Stimulated activated CD4-positive, alpha-beta T cell treated with anti-CD3 and anti-CD28 coated beads, Interleukin-4, amount 100 ng/mL, for 4 hours (primary cell): ENCODE measurements at places on chromosomes 6 and 20.

GRCh38 chr6:56915832-56916231 is 39.1 kb upstream of the BEND6 start:
- DNase-seq: no peak

- no peak for DNase-seq
These were observed 8.2 kb upstream of the PYGB start for GRCh38 chr20:25239387-25240370.

DNA sequence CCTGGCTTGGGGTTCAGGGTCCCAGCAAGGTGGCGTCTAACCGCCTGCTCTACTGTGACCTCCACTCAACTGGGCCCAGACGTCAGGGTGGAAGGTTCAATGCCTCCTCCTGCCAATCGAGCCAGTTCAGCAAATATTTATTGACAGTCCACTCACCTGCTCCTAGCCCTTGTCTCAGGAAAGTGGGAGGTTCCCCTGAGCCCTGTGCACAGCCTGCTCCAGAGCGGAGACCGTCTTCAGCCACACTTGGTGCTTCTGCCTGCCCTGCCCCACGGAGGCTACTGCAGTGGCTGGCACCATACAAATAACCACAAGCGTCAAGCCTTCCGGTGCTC is 6.1 kb downstream of the CCDC167 start:
- DNase-seq: no peak

GRCh38 chr6:66628917-66629316 is 921.9 kb upstream of the EYS start:
- DNase-seq: no peak

DNA sequence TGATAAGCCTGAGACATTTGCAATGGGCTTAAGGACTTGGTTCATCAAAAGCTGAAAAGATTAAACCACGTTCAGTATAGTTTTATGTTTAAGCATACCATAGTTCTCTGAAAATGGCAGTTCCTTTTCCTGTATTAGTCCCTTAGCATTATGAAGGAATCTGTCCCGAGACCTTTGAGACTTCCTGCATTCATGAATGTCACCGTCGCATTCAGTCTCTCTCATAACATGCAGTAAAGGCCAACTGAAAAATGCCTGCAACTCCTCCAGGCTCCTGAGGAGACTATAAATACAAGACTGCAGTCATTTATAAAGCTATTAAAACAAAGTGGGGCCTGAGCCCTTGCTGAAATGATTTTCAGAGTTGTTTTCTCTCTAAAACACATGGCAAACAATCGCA is 129.1 kb downstream of the SYCP2 start:
- no peak for DNase-seq

GRCh38 chr20:25378884-25379733 is 11.5 kb downstream of the ABHD12 start:
- DNase-seq: no peak

DNA sequence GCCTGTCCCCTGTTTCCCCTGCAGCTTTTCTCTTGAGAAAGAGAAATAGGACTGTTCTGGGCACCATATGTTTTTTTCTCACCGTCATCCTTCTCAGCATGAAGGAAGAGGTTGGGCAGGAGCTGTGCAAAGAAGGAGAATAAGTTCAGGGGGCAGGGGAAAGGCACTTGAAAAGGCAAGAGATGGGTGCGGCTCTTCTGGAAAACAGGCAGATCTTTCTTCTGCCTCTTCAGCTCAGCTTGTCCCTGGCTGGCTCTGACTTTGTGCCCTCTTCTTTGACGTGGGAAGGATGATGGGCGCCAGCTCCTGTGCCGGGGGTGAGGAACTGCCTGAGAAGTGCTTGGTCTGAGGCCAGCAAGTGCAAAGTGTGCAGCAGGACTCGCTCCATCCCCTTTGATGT is 206.5 kb downstream of the DOK5 start:
- DNase-seq: no peak

GRCh38 chr20:9180481-9181257 is 111.8 kb downstream of the PLCB4 start:
- no peak for DNase-seq

DNA sequence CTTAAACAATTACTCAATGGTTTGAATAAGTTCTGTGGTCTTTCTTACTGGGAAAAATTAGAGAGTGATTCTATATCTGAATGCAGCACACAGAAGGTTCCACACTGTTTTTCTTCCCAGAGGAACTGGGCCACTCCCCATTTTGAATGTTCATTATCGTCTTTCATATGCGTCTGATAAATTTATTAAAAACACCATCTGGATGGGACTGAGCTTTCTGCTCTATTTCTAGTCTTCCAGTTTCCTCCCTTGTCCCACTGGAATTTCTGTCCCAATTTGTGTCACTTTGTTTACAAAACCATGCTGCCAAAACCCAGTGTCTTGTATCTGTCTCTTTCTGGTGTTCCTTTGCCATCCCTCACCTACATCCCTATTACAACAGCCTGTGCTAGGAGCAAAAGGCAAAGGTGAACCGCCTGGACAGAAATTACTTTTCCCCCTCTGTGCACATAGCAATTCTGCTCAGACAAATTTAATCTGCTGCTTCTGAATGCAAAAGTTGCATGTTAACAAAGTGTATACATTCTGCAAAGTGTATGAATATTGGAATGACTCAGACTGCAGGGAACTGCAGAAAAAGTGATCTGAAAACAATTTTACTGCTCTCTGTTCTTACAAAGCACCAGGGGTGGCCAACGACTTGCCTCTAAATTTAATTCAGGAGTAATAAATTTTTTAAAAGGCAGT is 333.6 kb downstream of the BTBD9 start:
- no peak for DNase-seq

GRCh38 chr6:157770946-157771345 is 52.1 kb upstream of the SNX9 start:
- DNase-seq: no peak

DNA sequence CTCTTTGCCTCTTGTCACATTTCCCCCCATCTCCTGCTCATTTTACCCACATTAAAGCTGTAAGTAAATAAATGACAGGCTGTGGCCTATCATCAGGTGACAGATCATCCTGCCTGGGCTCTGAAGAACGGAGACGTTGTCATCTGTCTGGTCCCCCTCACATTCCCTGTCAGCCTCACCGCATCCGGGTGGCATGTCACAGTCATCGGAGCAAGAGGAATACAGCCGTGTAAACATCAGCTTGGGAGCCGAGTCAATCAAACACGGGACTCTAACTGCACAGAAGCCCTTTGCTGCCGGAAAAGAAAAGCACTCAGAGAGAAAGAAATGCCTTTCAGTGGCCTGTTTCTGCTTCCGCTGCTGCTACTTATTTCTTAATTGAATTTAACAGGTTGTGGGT is 371.9 kb upstream of the ID4 start:
- DNase-seq: no peak

- DNase-seq: no peak
These were observed 3.6 kb downstream of the MYCT1 start for GRCh38 chr6:152701081-152701862.

DNA sequence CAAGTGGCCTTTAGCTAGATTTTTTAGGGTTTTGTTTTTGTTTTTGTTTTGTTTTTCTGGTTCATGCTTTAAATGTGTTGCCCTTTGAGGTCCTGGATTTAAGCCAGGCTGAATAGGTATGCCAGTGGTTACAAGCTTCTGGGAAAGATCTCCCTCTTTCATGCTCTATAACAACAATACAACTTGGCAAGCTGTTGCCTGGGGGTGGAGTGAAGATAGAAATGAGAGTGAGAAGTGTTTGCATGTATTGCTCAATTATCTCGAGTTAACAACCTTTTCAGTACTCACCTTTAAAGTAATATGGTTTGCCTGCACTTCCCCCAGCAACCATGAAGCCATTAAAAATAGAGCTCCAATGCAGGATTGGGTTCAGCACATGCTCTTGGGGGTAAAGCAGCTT is 19.2 kb upstream of the HAO1 start:
- DNase-seq: no peak

- DNase-seq: no peak
These were observed 31.1 kb downstream of the SNAP91 start for GRCh38 chr6:83677791-83678190.

GRCh38 chr6:133835901-133836300 is 53.0 kb upstream of the TCF21 start:
- DNase-seq: no peak

DNA sequence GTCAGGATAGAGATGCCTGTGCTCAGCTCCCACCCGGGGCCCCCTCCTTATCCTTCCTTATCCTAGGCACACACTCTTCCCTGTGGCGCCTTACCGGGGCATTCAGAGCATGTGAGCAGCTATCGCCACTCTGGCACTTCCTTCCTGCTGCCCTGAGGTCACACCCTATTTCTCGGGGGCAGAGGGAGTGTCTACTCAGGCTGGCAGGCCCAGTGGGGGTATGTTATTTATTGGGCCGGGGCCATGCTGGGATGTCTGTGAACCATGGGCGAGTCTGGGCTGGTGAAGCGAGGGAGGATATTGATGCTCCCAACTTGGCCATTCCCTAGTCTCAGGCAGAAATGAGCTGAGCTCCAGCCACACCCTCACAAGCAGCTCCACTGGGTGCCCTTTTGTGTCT is 3.9 kb upstream of the LY6G6D start:
- no peak for DNase-seq

DNA sequence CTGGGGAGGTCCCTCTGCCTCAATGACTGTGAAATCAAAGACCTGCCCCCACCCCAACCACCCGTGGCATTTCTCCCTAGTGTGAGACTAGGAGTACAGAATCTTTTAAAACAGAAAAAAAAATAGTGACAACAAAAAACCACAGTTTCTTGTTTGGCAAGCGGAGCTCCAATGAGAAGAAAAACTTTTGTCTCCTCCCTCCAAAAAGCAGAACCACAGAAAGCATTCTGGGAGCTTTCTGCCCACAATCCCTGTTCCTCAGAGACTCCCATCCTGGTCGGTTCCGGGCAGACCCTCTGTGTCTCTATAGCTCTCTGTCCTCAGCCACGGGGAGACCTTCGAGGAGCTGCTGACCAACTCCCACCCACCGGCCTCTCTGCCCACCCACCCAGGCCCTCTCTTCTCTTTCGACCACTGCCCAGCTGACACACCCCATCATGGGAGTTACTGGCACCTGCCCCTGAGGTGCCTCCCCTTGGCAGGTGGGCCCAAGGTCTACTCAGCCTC is 4.9 kb downstream of the PREX1 start:
- no peak for DNase-seq

- no peak for DNase-seq
These were observed 123.7 kb downstream of the MRPL14 start for GRCh38 chr6:44003345-44004061.

- DNase-seq: no peak
These were observed 143.3 kb upstream of the SMLR1 start for GRCh38 chr6:130683761-130684517.

DNA sequence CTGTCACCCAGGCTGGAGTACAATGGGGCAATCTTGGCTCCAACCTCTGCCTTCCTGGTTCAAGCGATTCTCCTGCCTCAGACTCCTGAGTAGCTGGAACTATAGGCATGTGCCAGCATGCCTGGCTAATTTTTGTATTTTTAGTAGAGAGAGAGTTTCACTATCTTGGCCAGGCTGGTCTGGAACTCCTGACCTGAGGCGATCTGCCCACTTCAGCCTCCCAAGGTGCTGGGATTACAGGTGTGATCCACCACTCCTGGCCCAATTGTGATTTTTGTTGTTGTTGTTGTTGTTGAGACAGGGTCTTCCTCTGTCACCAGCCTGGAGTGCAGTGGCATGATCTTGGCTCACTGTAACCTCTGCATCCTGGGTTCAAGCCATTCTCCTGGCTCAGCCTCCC is 69.3 kb downstream of the CBFA2T2 start:
- no peak for DNase-seq

GRCh38 chr6:169454204-169454871 is 200.7 kb upstream of the THBS2 start:
- DNase-seq: no peak

DNA sequence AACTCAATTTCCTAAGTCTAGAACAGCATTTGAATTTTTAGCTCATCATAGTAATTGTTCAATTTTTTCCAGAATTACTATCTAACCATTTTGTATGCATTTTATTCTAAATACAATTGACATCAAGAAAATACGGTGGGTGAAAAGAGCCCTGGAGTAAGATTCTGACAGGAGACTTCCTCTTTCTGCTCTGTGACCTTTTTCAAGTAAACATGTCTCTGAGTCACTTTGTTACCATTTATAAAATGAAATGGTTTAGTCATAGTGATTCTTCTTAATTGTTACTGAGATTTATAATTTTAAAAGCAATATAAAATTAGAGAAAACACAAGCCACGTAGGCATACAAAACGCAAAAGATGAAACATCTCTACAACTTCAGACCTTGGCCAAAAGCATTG is 80.2 kb downstream of the PLCB1 start:
- no peak for DNase-seq

GRCh38 chr6:132257561-132257960 is 143.7 kb downstream of the MOXD1 start:
- no peak for DNase-seq

DNA sequence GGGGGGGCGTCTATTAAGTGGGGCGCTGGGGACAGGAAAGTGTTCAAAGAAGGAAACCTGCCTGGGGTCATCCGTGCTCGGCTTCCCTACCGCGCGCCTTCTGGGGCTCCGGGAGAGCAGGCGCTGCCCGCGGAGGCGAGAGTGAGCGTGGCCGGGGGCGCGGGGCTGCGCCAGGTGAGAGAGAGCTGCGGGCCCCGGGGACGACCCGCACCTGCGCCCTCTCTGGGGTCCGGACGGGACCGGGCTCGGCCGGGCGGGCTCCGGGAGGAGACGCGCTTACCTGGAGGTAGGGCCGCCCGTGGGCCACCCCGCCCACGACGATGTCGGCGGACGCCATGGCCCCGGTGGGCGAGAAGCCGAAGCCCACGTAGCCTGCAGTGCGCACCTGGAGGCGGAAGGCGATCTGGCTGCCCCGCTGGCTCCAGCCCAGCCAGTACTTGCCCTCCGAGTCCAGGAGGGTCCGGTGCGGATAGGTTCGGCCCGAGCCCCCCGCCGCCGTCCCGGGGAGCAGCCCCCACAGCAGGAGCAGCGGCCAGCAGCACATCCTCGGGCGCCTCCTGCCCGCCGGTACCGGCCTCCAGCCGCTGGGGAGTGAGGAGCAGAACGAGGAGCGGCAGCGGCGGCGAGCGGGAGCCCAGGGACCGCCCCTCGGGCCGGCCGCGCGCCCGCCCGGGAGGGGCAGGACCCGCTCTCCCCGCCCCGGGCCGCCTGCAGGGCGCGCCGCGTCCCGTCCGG is at the start of gene MOXD1:
TSS of gene MOXD1 (minus strand) at position 593 of the 735 bp plus-strand sequence. CDS start at position 544, 49 bp downstream.
- DNase-seq: no peak

GRCh38 chr6:18545726-18546125 is 158.6 kb downstream of the RNF144B start:
- DNase-seq: no peak

GRCh38 chr6:74356391-74356790 is 660.4 kb downstream of the CD109 start:
- DNase-seq: no peak

DNA sequence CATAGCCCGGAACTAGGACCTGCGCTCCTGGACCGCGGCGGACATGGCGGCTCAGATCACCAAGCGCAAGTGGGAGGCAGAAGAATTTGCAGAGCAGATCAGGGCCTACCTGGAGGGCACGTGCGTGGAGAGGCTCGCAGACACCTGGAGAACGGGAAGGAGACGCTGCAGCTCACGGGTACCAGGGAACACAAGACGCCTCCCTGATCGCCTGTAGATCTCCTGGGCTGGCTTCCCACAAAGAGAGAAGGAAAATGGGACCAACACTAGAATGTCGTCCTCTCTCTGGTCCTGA is 15.1 kb upstream of the HLA-A start:
- no peak for DNase-seq
